ENCODE measurements at places on chromosomes 2 and 18.

DNA sequence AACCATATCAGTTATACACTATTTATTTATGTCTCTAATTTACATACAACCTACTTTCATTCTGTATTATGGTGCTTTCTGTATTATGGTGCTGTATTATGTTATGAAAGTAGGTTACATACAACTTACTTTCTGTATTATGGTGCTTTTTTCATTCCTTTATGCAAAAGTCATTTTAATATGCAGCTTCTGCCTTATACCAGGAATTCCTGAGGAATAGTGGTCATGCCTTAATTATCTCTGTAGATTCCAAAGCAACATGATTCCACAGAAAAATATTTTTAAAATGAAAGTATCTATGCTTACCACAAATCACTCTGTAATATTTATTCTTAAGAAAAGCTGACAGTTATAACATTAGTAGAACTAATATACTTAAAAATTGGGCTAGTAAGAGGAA is 922.0 kb upstream of the NRXN1 start:
- DNase-seq = no peak

DNA sequence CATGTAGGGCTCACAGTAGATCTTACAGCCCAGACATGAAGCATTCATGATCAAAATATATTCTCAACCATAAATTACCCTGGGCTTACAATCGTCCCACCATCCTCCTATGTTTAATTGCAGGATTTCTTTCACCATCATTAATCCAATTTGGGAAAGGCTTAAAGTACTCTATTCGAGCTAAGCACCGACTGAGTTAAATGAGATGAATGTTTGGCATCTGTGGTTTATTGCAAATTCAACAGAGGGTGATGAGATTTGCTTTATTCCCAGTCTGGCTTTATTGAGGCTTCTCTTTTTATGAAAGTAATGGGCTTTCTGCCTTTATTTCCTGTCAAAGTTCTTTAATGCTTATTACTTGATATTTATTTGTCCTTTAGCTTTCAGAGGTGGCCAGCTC is 159.0 kb downstream of the METTL4 start:
- no peak for DNase-seq

- DNase-seq = no peak
Observed at GRCh38 chr2:36461039-36461681, 105.6 kb downstream of the CRIM1 start.

DNA sequence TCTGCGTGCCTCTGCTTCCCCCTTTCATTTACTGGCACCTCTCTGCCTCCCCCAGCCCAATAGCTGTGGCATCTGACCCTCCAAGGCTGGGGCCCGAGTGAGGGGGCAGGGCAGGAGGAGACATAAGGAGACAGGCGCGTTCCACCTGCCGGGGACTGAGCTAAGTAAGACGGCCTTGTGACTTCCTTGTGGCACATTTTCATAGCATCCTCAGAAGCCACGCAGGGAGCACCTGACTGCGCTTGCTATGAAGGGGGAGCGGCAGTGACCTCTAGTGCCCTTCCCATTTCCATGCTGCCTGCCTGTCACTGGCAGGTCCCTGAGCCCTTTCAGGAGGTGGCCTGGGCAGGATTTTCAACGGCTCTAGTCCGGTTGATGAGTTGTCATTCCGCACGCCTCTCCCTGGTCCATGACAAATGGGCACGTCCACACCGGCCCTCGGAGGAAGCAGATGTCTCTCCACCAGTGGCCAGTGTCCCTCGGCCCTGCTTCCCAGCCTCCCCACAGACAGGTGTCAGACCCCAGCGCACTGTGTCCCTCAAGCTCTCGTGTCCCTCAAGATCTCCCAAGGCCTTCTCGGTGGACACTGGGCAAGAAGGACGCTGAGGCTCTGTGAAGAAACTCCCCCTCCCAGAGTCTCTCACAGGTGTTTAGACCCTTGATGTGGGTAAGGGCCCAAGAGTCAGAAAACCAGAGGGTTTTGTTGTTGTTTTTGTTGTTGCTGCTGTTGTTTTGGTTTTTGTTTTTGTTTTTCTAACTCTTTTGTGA is 42.7 kb downstream of the CYP26B1 start:
- no peak for DNase-seq

DNA sequence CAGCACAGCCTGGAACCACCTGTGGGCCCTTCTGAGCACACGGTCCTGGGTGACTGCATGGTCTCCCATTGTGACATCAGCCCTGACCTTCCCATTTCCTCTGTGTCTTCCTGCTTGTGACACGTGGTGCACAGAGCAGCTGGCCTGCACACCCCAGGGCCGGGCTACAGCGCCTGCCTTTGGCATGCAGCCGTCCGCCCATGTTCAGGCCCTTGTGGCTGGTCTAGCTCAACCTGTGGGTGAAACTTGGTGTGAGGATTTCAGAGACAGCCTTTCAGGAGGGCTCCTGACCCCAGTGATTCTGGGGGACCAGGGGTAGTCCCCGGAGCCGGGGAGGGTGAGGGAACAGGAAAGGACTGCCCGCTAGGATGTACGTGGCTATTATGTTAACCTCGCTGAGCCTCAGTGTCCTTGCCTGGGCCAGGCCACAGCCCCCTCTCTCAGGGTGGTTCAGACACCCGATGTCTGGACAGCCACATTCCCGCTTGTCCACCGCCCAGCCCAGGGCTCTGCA is 284.8 kb upstream of the HS6ST1 start:
- no peak for DNase-seq
